Stimulated activated CD8-positive, alpha-beta memory T cell treated with anti-CD3 and anti-CD28 coated beads, Interleukin-4, amount 100 ng/mL, for 1 hour (primary cell): ENCODE measurements at places on chromosomes 7 and 10.

DNA sequence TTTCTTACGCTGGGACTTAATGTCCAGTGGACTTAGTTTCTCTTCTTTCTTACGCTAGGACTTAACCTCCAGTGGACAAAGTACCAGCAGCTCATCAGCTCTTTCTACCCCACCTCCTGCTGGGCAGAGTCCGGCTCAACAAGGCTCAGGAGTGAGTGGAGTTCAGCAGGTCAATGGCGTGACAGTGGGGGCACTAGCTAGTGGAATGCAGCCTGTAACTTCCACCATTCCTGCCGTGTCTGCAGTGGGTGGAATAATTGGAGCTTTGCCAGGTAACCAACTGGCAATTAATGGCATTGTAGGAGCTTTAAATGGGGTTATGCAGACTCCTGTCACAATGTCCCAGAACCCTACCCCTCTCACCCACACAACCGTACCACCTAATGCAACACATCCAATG, 199.7 kb downstream of the MLLT10 start:
- no peak for DNase-seq

DNA sequence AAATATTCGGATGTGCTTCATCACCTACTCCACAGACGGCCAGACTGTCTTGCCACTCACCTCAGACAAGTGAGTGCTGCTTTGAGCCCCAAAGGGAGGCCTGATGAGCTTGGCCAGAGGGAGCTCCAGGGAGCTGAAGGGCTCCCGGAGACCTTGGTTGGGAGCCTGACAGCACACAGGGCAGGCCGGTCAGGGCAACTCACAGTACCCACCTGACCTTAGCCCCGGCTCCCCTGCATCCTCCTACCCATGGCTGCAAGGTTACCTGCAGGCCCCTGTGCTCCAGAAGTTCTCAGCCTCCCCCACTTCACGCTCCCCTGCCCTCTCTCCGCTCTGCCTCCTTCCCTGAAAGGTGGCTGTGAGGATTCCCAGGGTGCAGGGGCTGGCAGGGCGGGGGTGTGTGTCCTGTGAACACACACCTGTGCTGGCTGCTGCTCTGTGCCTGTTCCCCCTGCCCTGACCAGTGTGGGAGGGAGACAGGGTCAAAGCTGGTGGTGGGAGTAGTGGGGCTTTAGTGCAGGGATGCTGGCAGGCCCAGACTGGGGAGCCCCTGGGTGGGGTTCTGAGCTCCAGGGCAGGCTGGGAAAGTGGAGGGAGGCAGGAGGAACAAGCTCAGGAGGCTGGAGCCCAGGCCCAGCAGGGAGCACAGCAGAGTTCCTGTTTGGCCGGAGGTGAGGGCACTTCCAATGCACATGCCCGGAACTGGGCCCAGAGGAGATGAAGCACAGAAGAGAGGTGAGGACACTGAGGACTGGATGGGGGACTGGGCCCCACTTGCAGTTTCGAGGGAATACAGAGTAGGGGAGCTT, 7.2 kb downstream of the ANTXRL start:
- DNase-seq: no peak

DNA sequence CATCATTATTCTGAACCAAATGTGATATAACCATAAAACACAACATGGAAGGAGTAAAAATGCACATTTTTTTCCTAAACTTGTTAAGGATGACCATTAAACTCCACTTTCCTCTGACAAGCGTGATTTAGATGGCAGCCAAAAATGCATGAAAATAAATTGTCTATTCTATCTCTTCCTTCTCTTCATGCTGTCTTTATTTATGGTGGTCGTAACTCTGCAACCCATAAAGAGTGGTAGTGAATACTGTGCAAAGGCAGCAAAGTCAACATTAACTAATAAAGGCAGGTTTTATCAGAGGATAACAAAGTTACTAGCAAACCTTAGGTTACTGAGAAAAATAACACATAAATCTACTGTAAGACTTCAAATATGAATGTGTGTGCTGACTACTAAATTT, 106.6 kb downstream of the TPK1 start:
- DNase-seq: no peak

DNA sequence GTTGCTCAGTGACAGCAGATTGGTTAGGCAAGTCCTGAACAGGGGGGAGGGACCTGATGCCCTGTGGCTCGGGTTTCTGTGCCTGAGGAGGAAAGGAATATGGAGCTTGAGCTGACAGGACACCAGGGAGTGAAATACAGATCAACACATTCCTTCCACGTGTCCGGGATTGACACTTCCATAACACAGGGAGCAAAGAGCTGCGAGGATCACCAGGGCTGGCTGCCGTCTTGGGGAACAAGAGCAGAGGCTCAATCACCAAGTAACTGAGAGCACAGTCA, 36.7 kb upstream of the EFCAB10 start:
- no peak for DNase-seq

GRCh38 chr10:124708246-124708779, 35.9 kb downstream of the FAM53B start:
- no peak for DNase-seq

GRCh38 chr10:52644373-52645186, 128.0 kb downstream of the MBL2 start:
- DNase-seq: no peak

- DNase-seq: no peak
These were observed 244.2 kb upstream of the FOXK1 start for GRCh38 chr7:4437916-4438315.

DNA sequence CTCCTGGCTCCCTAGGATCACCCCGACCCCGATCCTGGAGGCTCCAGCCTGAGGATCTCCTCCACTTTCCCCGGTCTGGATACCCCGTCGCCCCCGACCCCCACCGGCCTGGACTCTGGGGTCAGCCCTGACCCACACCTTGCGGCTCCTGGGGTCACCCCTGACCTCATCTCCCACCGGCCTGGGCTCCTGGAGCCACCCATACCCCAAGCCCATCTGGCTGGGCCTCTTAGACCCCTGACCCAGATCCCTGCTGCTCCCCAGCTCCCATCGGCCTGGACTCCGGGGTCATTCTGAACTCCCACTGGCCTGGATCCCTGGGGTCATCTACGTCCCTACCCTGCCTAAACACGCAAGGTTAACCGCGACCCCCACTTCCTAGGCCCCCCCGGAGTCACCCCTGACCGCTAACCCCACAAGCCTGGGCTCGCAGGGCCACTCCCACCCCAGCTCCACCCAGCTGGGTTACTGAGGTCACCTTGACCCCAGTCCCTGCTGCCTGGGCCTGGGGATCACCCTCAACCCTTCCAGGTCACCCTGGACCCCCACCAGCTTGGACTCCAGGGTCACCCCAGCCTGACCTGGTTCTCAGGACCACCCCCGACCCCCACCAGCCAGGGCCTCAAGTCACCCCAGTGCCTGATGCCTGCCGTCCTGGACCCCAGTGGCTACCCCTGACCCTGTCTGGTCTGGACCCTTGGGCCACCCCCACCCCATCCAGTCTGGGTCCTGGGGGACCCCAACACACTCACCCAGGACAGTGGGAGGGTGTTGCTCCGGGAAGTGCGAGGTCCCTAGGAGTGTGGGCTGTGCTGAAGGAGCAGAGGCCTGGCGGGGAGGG, 1.2 kb downstream of the FOXK1 start:
- no peak for DNase-seq
